ENCODE measurements at places on chromosomes 1 and 21.

DNA sequence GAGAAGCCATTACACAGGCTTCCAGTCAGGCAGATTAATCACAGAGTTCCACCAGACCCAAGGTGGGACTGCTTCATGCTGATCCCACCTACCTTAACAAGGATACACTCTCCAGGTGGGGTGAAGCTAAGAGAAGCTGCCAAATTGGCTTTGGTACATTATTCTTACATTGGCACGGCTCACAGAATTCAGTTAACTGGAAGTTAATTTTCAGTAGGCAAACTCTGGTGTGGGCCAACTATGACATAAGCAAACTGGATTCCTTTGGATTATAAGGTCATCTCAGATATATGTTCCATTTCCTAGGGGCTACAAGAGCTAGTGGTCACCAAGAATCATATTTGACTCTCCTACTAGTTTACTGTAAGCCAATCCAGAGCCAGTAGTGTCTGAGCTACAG, 448.8 kb upstream of the BEND5 start:
- DNase-seq, result no peak

DNA sequence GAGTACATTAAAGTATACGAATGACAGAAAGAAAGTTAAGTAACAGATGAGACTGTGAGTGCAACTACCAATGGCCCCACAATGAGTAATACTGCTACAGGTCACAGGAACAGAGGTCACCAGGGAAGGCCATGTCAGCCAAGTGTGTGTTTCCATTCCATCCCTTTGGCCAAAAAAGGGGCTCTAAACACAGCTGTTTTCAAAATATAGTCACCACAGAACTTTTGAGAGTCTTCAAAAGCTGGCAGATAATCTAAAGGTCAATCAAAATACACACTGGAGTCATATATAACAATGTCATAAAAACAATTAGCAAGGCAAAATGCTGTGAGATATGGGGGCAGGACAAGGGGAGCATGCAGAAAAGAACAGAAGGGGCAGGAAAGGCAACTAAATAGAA, 10.2 kb downstream of the USP24 start:
- no peak for DNase-seq

GRCh38 chr1:59105548-59106507, 191.1 kb upstream of the FGGY start:
- DNase-seq, result no peak

GRCh38 chr1:206022766-206023165, 929 bp downstream of the CTSE start:
- no peak for DNase-seq

DNA sequence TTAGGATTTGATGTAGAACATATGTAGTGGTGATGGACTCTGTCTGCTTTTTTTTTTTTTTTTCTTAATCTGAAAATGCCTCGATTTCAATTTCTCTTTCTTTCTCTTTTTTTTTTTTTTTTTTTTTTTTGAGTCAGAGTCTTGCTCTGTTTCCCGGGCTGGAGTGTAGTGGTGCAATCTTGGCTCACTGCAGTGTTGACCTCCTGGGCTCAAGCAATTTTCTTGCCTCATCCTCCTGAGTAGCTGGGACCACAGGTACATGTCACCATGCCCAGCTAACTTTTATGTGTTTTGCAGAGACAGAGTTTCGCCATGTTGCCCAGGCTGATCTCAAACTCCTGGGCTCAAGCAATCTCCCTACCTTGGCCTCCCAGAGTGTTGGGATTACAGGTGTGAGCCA, 17.4 kb downstream of the MAST2 start:
- DNase-seq, result no peak

DNA sequence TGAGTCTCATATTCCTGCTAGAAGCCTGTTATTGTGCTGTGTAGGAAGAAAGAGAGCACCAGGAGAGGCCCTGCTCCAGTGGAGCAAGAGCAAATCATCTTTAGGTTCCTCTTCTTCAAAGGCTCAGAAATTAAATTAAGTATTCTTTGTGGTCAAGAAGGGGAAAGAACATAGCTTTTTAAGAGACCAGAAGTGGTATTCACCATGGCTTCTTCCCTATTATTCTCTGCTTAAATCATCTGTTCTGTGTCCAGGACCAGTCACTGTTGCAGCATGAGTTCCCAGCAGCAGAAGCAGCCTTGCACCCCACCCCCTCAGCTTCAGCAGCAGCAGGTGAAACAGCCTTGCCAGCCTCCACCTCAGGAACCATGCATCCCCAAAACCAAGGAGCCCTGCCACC, 1.1 kb downstream of the SPRR1B start:
- no peak for DNase-seq

DNA sequence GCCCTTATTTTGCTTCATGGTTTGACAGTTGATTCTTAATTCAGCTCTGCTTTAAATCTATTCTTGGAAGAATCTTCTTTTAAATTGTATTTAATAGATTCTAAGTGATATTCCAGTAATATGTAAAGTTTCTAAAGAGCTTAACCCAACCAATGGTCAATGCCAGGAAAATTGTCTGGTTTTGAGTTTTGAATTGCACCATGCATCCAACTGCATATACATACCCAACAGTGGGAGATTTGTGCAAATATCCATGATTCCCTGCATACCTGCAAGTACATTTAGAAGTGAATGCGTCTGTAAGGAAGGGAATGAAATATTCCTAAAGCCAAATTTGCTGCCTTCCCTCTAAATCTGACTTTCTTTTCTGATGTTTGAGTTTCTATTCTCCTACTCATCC, 35.8 kb upstream of the C1orf105 start:
- no peak for DNase-seq

Measured in fibroblast of skin of left biceps (primary cell).